ENCODE measurements at places on chromosomes 2 and 18. TPM values are rescaled to one million over a fixed set of nuclear protein-coding genes. Genes with fewer than 3 reads are reported as not detected.

DNA sequence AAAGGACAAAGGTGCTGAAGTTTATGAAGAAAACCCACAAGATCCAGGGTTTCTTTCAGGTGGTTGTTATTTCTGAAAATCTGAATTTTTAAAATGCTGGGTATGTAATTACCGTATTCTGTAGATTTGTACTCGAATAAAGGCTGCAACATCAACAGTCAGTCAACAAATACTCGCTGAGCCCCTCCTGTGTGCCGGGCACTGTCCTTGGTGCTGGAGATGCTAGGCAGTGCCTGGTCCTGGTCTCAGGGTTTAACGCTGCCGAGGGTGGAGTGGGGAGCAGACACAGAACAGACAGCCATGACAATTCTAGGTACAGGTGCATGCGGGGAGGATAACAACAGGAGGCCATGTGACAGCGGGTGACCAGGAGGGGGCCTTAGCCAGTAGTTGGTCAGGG lies 27.2 kb upstream of the PDIA6 start:
- no peak for DNase-seq

- DNase-seq, result no peak
Observed at GRCh38 chr2:17878281-17879136, at the start of gene KCNS3. Gene KCNS3 (plus strand): TSS chr2:17878667. CDS start chr2:17931009, 52,342 bp downstream.

DNA sequence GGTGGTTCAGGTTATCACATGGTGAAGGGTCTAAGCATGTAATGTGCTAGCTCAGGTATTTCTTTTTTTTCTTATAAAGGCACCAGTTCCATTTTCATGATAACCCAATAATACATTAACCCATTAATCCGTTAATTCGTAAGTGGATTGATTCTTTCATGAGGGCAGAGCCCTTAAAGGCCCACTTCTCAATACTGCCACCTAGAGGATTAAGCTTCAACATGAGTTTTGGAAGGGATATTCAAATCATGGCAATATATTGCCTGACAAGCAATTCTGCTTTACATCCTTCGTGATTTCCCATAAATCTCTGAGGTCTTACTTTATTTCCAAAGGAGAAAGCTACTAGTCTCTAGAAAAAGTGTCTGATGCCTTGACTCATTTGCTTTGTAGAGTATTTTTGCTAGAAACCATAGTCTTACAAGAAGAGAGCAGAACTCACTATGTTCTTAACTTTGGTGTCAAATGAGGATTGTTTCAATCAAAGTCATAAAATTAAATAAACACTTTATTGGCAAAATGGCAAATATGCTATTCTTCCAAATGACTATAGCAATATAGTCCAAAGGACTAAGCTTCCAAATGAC lies 271.3 kb downstream of the KCNS3 start:
- DNase-seq, result no peak

GRCh38 chr2:158782136-158782535 lies 13.0 kb upstream of the DAPL1 start:
- DNase-seq, result no peak

GRCh38 chr2:63053081-63053888 lies 2.7 kb downstream of the OTX1 start:
- DNase-seq, result no peak

- DNase-seq, result no peak
Observed at GRCh38 chr2:42937171-42937875, 144.9 kb upstream of the HAAO start.

- no peak for DNase-seq
Observed at GRCh38 chr2:3730646-3731045, 27.3 kb downstream of the DCDC2C start.

Gene C1QL2
- total RNA-seq, result not detected

- DNase-seq, result no peak
Observed at GRCh38 chr2:224378701-224379097, 23.2 kb downstream of the FAM124B start.

- no peak for DNase-seq
Observed at GRCh38 chr2:202508686-202509085, 126.1 kb upstream of the FAM117B start.

Gene MOB1A
- total RNA-seq, result 87.9 TPM

Gene CHPF
- 56.6 TPM for total RNA-seq

- DNase-seq, result no peak
Observed at GRCh38 chr2:64643838-64644457, 9.8 kb downstream of the SERTAD2 start.

DNA sequence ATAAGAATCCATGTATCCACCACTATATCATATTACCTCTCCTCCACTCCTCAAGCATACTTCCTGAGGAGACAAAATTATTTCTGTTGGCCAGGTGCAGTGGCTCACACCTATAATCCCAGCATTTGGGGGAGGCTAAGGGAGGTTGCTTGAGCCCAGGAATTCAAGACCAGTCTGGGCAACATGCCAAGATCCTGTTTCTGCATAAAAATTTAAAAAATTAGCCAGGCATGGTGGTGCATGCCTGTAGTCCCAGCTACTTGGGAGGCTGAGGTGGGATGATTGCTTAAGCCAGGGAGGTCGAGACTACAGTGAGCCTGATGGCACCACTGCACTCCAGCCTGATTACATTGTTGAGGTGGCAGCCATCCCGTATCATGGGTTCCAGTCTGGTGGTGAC lies 9.2 kb downstream of the INHA start:
- DNase-seq, result no peak

GRCh38 chr2:96498021-96498431 lies 7.1 kb downstream of the NEURL3 start:
- DNase-seq, result no peak
